ENCODE measurements at places on chromosomes 1 and 21.

- DNase-seq: no peak
These were observed 52.8 kb downstream of the WNT9A start for GRCh38 chr1:227894831-227895451.

- DNase-seq: no peak
These were observed 76.4 kb downstream of the TIAM1 start for GRCh38 chr21:31267644-31268043.

- DNase-seq: no peak
These were observed 98.8 kb downstream of the SDCCAG8 start for GRCh38 chr1:243354511-243355153.

- DNase-seq: peak; percentile 72
These were observed 18.2 kb downstream of the PHLDA3 start for GRCh38 chr1:201450721-201451291.

DNA sequence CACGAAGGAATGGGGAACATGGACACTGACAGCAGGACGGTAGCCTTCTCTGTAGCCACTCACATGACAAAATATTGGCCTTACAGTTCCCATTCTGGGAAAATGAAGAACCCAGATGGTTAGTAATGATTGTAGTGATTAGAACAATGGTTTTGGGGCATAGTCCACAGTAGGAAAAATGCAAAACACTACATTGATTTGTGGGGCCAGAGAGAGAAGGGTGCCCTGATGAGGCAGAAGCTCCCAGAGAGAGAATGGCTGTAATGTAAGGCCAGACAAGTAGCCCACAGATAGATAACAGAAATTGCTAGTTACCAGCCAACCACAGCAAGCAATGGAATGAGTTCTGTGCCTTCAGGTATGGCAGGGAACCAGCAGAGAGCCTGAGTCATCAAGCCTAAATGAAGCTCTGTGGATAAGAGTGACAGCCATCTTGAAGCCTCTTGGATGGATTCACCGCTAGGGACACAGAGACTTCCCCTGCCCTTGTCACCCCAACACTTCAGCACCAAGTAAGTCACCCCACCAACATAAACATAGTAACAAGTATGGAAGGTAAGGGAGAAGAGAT, 206.1 kb downstream of the BACH1 start:
- peak; percentile 22 for DNase-seq

- DNase-seq: peak; percentile 4
These were observed 86.8 kb downstream of the PLA2G4A start for GRCh38 chr1:186915555-186915954.

DNA sequence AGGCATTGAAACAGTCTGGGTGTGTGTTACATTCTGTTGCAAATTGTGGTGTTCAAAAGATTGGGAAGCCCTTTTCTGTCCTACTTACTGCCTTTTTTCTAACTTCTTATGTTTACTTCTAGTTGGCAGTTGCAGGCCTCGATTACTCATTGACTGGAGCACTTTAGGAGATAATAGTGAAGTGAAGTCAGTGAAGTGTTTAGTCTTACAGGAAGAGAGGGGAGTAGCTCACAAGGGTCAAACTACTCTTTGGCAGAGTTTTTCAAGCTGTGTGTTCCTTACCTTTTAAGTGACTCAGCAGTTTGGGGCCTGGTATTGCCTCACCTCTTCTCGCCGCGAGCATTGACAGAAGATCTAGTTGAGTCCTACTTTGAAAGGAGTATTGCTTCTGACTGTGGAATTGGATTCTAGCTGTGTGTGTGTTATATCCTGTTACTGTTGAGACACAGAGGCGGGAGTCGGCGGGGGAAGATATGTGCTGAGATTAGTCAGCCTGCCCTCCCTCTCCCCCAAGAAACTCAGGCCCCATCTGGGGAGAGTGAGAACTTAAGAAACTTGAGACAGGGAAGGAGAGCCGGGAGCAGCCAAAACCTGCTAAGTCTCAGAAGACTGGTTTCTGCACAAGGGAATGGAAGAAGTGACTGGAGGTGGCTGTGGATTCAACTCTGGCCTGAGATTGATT, 19.3 kb downstream of the AHCYL1 start:
- DNase-seq: peak; percentile 98
